ENCODE measurements at places on chromosomes 1 and 21.

- DNase-seq = no peak
Measured at GRCh38 chr1:156880473-156880872, 13.0 kb upstream of the PEAR1 start.

GRCh38 chr1:221626041-221626440 is 115.8 kb downstream of the DUSP10 start:
- DNase-seq = no peak

- DNase-seq = no peak
Measured at GRCh38 chr1:118615066-118615465, 373.1 kb downstream of the TBX15 start.

DNA sequence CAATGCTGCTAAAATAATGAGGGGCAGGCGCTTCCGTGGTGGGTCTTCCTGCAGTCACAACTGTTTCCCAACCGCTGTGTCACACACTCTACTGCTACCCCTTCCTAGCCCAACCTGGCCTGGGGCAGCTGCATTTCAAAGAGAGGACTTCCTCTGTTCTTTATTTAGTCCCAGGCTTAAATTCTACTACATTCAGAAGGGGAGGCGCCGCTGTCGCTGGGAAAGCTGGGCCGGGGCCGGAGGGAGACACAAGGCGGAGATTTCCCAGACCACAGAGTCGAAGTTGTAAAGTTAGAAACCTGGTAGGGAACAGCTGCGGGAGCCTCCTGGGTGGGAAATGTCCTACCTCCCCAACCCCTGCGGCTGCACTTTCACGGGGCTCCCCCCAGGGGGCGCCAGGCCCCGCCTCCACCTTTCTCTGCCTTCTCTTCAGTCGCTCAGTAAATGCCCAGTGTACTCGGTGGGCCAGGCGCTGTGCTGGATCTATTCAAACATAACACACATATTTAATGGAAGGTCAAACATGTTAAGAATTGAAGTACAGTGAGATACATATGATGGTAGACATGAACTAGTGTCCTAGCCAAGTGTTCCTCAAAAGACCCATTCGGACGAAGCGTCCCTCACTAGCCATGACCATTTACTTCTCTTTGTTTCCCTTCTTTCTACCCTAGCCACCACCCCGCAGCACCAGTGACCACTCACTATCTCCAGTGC is 23.1 kb downstream of the DYRK3 start:
- DNase-seq = no peak

GRCh38 chr1:17170571-17170970 is 34.4 kb upstream of the PADI1 start:
- no peak for DNase-seq

GRCh38 chr1:240190881-240191401 is 99.3 kb downstream of the FMN2 start:
- peak; percentile 68 for DNase-seq

GRCh38 chr1:73862355-73862754 is 335.6 kb downstream of the LRRIQ3 start:
- DNase-seq = no peak

DNA sequence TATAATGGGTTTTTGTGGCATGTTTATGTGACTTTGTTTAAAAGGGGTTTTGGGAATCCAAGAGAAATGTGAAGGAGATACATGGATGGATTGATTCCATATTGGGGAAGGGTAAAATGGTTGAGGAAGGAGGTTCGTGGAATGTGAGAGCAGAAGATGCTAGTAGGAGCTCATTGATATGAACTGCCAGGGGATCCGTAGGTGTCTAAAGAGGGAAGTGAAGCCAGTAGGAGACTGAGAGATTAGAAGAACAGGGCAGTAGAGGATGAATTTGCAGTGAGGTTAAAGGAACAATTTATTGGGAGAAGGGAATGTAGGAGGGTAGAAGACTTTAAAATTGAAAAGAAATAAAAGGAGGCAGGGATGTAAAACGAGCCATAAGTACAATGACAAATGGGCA is 252.6 kb downstream of the GPR52 start:
- no peak for DNase-seq

DNA sequence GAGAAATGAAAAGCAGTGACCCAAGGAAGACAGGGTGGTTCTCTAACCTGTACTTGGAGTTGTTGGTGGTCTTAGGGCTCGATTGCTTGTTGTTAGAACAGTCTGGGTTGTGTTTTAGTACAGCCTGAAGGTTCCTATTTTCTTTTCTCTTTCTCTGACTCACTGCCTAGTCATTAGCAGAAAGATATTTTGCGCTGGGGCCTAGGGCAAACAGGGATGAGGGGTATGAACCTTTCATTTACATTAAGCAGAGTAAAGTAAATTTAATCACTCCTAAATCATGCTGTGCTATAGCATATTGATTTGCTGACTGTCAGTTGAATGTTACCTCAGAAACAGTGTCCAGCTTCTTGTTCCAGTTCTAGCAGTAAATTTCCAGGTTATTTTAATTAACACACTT is 197.2 kb downstream of the RWDD3 start:
- DNase-seq = no peak

- DNase-seq = no peak
Measured at GRCh38 chr1:71695821-71696220, 586.5 kb downstream of the NEGR1 start.

- no peak for DNase-seq
Measured at GRCh38 chr1:178960482-178961240, 65.0 kb upstream of the FAM20B start.

DNA sequence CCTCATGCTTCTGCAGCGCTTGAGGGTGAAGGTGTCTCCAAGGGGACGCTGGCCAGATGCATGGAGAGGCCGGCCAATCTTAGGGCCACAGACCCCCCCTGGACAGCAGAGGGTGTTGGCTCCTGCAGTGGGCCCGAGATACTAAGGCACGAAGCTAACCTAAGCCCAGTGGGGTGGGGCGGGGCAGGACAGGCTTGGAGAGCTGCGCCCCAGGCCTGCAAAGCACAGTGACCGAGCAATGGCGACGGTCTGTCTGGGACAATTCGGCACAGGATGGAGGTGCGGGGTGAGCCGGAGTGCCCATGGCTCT is 1.3 kb downstream of the FNDC10 start:
- no peak for DNase-seq

GRCh38 chr1:13722808-13723360 is 22.9 kb downstream of the PRDM2 start:
- no peak for DNase-seq

- DNase-seq = no peak
Measured at GRCh38 chr1:10989095-10989494, 23.4 kb upstream of the TARDBP start.

DNA sequence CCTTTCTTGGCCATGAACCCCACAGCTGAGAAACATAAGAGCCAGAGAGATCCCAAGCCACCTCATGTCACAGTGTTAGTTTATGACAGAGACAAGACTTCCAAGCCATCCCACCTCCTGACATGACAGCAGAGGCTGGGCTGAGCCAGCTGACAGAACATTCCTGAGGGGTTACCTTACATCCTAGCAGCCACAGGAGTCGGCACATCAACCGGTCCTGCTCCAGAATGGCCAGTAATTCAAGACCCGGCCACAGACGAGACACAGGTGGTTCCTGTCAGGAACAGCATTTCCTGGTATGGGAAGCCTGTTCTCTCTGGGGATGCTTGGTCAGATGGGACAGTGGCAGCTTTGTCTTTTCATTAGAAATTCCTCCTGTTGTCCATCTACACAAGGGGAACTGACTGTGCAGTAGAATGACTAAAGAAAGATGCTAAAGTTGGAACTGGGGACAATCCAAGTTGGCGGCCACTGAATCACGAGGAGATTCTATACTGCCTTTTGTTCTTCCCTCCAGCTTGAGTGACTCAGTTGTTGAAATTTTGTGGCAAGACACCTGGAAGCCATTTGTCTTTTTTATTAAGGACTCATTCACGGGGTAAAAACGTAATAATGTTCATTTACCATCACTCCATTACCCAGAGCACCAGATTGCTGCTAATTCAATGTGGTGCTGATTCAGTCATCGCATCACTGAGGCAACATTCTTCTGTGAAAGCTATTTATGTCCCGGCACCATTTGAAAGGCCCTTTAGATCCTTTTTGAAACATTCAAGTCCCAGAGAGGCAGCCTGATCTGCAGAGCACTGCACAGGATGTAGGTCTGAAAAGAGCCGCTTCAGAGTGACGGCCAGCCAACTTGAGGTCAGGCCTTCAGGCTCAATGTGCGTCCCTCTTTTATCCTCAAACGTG is 37.2 kb upstream of the NPL start:
- no peak for DNase-seq

DNA sequence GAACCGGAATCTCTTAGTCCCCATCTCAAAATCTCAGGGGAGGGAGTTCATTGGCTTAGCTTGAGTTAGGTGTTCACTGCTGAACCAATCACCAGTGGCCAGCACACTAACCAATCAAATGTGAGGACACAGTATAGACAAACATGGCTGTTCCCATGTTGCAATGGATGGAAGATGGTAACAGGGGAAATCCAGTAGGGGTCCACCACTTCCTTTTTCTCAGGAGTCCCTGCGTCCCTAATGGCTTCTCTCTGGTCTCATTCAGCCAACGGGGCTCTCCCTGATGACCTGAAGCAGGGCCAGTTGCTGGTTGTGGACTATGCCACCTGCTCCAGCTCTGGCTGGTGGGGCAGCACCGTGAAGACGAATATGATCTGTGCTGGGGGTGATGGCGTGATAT is 9.7 kb downstream of the CELA2B start:
- DNase-seq = no peak

DNA sequence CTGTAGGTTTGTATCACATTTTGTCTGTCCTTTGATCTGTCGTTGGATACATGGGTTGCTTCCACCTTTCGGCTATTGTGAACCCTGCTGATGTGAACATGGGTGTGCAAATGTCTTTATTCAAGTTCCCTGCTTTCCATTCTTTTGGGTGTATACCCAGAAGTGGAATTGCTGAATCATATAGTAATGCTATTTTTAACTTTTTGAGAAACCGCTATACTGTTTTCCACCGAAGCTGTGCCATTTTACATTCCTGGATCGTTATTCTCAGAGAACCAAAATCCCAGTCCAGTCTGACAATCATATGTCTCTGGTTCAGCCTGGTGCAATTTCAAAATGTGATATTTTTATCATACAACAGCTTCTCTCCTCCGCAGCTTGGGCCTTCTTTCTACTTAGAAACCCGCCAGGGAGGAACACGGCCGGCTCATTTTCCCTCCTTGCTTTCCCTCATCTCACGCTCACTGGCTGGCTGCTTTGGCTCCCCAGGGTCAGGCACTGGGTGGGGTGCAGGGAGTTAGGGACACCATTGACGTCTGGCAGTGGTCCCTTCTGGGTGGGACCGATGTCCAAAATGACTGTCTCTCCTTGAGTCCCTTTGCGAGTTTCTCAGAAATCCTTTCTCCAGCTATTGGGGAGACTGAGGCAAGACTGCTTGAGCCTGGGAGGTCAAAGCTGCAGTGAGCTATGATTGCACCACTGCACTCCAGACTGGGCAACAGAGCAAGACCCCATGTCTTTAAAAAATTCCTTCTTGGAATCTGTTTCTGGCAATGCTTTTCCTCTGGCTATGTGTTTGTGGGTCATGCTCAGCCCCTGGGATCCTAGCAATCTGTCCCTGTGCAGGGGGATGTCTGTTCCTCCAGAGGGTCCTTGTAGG is 73.5 kb upstream of the AKT3 start:
- no peak for DNase-seq

- no peak for DNase-seq
Measured at GRCh38 chr1:67367370-67368045, 59.8 kb downstream of the IL12RB2 start.

GRCh38 chr1:172342584-172343239 is 77.8 kb upstream of the C1orf105 start:
- no peak for DNase-seq

DNA sequence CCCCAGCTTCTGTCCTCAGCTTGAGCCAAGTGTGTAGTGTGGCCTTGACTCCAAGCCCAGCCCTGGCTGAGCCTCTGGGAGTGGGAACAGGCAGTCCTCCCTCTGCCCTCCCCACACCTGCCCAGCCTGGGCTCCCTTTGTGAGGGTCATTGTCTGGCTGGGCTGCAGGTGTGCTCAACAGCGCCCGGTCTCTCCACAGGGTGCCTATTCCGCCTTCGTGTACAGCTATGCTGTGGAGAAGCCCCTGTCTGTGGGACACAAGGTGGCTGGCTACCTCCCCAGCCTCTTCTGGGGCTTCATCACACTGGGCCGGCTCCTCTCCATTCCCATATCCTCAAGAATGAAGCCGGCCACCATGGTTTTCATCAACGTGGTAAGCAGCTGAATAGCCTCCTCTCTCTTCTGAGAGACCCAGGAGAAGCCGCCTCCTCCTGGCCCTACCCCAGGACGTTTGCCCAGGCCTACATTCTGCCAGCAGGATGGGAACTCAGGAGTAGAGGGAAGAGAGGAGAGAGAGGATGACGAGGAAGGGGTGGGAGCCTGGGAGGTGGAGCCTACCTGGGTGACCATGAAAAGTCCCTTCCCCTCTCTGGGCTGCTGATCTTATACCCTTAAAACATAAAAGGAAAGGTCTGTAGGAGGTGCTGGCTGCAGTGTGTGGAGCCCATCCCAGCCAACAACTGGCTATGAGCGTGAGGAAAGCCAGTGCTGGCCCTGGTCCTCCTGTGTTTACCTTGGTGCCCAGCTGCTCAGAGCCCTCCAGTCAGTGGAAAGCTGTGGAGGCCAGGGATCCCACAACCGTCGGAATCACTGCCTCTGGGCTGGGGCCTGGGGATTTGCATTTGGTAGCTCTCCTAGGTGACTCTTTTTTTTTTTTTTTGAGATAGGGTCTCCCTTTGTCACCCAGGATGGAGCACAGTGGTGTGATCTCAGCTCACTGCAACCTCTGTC is 45.7 kb downstream of the ELK4 start:
- DNase-seq = no peak

GRCh38 chr1:61981870-61982660 is 212.6 kb upstream of the L1TD1 start:
- no peak for DNase-seq

DNA sequence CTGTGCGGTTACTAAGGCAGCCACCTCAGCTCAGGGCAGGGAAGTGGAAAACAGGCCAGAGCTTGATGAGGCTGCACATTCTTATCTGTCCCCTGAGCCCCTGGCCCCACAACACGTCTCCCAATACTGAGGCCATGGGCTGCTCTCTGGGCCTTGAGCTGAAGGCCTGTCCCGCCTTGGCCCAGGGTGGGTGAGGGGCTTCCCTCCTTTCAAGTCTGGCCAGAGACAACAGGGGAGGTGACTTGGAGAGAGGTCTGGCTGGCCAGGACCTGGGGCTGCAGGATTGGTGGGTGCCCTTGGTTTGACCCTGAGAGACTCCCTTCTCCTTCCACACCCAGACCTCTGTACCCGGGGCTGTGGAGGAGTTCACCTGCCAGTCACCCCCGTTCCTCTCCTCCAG is 563.8 kb downstream of the PTPRU start:
- no peak for DNase-seq

DNA sequence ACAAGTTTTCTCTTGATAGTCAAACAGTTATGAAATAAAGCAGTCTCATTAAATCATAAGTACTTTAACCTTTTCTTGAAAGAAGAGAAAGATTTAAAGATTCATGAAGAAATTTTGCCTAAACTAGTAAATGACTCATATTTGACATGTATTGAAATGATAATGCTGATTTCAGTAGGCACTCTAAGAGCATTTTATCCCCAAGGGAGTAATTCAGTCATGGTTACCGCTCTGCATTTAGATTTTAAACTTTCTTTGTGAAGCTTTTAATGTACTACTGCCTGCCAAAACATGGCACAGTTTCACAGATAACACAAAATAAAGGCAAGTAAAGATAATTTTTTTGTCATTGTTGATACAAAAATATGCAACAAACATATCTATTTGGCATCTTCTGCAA is 6.8 kb downstream of the USH2A start:
- no peak for DNase-seq

- no peak for DNase-seq
Measured at GRCh38 chr1:104294259-104294658, 544.6 kb downstream of the AMY1C start.

- no peak for DNase-seq
Measured at GRCh38 chr1:65255035-65255655, 54.2 kb upstream of the DNAJC6 start.
